Chondrocyte (in vitro differentiated cells): ENCODE measurements at places on chromosomes 3 and 15. TPM values are rescaled to one million over a fixed set of nuclear protein-coding genes. Genes with fewer than 3 reads are reported as not detected.

Gene PPIP5K1
- 30.4 to 39.4 TPM (median 31.6 TPM) in 3 replicates for total RNA-seq

DNA sequence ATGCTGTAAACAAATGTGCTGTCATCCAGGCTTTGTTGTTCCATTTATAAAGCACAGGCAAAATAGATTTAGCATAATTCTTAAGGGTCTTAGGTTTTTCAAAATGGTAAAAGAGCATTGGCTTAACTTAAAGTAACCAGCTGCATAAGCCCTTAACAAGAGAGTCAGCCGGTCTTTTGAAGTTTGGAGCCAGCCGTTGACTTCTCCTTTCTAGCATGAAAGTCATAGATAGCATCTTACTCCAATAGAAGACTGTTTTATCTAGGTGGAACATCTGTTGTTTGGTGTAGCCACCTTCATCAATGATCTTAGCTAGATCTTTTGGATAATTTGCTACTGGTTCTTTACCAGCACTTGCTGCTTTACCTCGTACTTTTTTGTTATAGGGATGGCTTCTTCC is 297.5 kb upstream of the DCBLD2 start:
- peaks cover 5% of the 10 kb centered on the region for H3K4me1 ChIP-seq
- H3K27me3 ChIP-seq = no peaks in the 10 kb centered on the region
- H3K27ac ChIP-seq = no peak overlapping the region
- DNase-seq = no peak
- H3K36me3 ChIP-seq = peaks cover 2% of the 10 kb centered on the region
- no peak overlapping the region for H3K4me3 ChIP-seq

Gene CAMK1
- total RNA-seq = 9.7 to 20.9 TPM (median 19.3 TPM) in 3 replicates

- H3K4me1 ChIP-seq = no peaks in the 10 kb centered on the region
- no peak for DNase-seq
- no peaks in the 10 kb centered on the region for H3K36me3 ChIP-seq
- H3K4me3 ChIP-seq = no peak overlapping the region
- no peaks in the 10 kb centered on the region for H3K27me3 ChIP-seq
These were observed 593.8 kb upstream of the GBE1 start for GRCh38 chr3:82355228-82355627.

Gene COLQ
- 4.2 to 5.6 TPM (median 4.4 TPM) in 3 replicates for total RNA-seq

DNA sequence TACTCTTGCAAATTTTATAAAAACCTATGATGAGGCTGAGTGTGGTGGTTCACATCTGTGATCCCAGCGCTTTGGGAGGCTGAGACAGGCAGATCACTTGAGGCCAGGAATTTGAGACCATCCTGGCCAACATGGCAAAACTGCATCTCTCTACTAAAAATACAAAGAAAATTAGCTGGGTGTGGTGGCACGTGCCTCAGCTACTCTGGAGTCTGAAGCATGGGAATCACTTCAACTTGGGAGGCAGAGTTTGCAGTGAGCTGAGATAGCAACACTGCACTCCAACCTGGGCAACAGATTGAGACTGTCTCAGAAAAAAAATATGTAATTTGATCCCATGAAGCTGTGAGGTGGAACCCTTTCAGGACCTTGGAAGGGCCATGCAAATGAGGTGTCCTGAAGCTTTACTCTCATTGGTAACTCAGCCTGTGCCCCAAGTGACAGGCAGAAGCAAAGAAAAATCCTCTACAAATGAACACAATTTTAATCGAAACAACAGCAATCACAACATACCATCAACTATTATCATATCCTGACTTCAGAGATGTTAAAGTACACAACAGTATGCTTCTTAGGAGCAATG is 84.6 kb upstream of the CDV3 start:
- DNase-seq = no peak
- H3K27me3 ChIP-seq = no peaks in the 10 kb centered on the region
- no peak overlapping the region for H3K4me3 ChIP-seq
- H3K4me1 ChIP-seq = peaks cover 5% of the 10 kb centered on the region
